ENCODE measurements at places on chromosomes 7 and 10. TPM values are rescaled to one million over a fixed set of nuclear protein-coding genes. Genes with fewer than 3 reads are reported as not detected.

CALCR gene
- total RNA-seq, result 1.2 TPM

NEUROG3 gene
- 2.0 TPM for total RNA-seq

CPXM2 gene
- 4.7 TPM for total RNA-seq

HPS1 gene
- 49.3 TPM for total RNA-seq

DNA sequence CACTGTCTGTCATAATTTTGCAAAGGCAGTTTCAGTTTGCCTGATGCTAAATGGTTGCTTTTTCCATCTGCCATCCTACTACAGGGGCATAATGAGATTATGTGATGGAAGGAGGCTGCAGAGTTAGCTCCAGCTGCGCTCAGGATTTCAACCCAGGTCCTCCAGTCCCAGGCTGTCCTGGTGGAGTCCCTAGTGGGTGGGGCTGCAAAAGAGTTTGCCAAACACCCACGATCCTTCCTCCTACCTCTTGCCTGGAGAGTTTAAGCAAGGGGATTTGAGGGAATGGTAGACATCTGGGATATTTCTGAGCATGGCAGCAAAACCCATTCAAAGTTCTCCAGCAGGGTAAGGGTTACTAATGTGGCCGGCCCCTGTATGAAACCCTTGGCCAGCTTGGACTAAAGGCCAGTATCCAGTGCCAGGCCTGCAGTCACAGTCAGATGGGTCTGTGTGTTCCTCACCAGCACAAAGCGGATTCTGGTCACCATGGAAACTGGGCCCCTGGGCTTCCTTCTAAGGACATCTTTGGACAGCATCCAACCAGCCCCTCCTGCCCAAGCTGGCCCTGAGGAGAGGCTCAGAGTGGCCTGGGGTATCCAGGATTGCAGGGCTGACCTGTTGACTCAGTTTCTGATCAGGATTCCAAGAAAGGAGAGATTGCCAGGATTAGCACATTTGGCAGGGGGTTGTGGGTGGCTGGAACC lies 42.7 kb upstream of the CHST3 start:
- H3K27me3 ChIP-seq, result no peaks in the 10 kb centered on the region
- peaks cover 4% of the 10 kb centered on the region for H3K4me1 ChIP-seq
- no peak overlapping the region for H3K4me3 ChIP-seq
- H3K36me3 ChIP-seq, result peaks cover 10% of the 10 kb centered on the region
- no peak for DNase-seq
- H3K27ac ChIP-seq, result no peak overlapping the region

- H3K27ac ChIP-seq, result no peak overlapping the region
- H3K27me3 ChIP-seq, result no peaks in the 10 kb centered on the region
- H3K36me3 ChIP-seq, result no peaks in the 10 kb centered on the region
- DNase-seq, result no peak
- no peaks in the 10 kb centered on the region for H3K4me1 ChIP-seq
- no peak overlapping the region for H3K4me3 ChIP-seq
Measured at GRCh38 chr10:59273445-59273844, 88.9 kb downstream of the FAM13C start.

GRCh38 chr10:3064423-3064822 lies 2.9 kb upstream of the PFKP start:
- H3K4me1 ChIP-seq, result peaks cover 10% of the 10 kb centered on the region
- H3K27me3 ChIP-seq, result peaks cover 29% of the 10 kb centered on the region

DNA sequence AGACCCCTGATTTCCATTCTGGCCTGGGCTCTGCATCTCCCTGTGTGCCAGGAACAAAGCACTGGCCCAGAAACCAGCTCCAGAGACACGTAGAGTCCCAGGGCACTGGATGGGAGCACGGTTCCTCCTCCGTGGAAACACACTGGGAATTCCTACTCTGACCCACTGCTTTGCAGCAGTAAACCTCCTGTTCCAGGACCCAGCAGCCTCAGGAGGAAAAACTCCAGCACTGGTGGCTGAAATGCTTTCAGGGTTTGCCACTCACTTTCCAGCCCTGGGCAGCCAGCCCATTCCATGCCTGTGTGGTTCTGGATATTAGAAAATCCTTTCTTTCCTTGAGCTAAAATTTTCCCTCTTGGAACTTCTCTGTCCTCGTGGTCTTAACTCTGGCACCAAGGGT lies 58.0 kb downstream of the FAM171A1 start:
- no peak overlapping the region for H3K4me3 ChIP-seq
- H3K36me3 ChIP-seq, result no peaks in the 10 kb centered on the region

- H3K4me3 ChIP-seq, result no peak overlapping the region
- H3K27ac ChIP-seq, result no peak overlapping the region
- DNase-seq, result no peak
- no peaks in the 10 kb centered on the region for H3K36me3 ChIP-seq
- no peaks in the 10 kb centered on the region for H3K4me1 ChIP-seq
- H3K27me3 ChIP-seq, result no peaks in the 10 kb centered on the region
Measured at GRCh38 chr10:127578259-127578960, 29.3 kb downstream of the NPS start.

DNA sequence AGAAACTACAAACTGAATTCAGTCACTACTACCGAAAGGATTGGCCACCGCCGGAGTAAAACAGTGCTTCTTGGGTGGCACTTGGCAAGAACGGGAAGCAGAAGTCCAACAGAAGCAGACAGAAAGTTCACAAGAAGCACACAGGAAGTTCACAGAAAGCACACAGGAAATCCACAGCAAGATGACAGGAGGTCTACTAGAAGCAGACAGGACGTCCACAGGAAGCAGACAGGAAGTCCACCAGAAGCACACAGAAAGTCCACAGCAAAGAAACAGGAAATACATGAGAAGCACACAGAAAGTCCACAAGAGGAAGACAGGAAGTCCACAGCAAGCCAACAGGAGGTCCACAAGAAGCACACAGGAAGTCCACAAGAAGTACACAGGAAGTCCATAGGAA lies 399.2 kb upstream of the AUTS2 start:
- peaks cover 3% of the 10 kb centered on the region for H3K27me3 ChIP-seq
- H3K27ac ChIP-seq, result no peak overlapping the region
- no peak for DNase-seq
- no peak overlapping the region for H3K4me3 ChIP-seq
- H3K36me3 ChIP-seq, result 0 out of 2 replicates have a peak, but pooled peaks cover 2% of the 10 kb centered on the region

- H3K27ac ChIP-seq, result no peak overlapping the region
- DNase-seq, result no peak
- no peak overlapping the region for H3K4me3 ChIP-seq
- H3K4me1 ChIP-seq, result peaks cover 46% of the 10 kb centered on the region
- no peaks in the 10 kb centered on the region for H3K27me3 ChIP-seq
Measured at GRCh38 chr10:99393683-99394082, 36.7 kb downstream of the GOT1 start.

- H3K4me1 ChIP-seq, result peaks cover 5% of the 10 kb centered on the region
- H3K36me3 ChIP-seq, result peaks cover 3% of the 10 kb centered on the region
- no peaks in the 10 kb centered on the region for H3K27me3 ChIP-seq
- peak overlapping the region; percentile 60 for H3K27ac ChIP-seq
- DNase-seq, result no peak
Measured at GRCh38 chr7:156840134-156840533, 52.8 kb downstream of the LMBR1 start.

- H3K36me3 ChIP-seq, result no peaks in the 10 kb centered on the region
- H3K4me3 ChIP-seq, result no peak overlapping the region
- H3K27ac ChIP-seq, result no peak overlapping the region
- peaks cover 20% of the 10 kb centered on the region for H3K4me1 ChIP-seq
- no peaks in the 10 kb centered on the region for H3K27me3 ChIP-seq
Measured at GRCh38 chr10:29316308-29317026, 27.6 kb downstream of the LYZL1 start.

DNA sequence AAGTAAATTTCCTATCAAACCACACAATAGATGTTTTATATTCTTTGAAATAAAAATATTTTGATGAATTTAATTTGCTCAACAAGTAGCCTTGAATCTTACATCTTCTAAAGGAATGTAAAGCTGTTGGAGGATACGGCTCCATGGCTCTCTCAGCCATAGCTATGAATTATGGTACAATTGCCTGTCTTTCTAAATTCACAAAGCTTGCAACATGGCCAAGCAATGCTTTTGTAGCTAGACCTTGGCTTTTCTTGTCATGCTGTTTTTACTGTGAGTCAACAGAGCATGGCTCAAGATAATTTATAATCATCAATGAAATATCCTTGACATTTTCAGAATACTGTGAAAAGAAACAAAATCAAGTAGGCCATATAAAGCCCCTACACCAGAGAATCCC lies 286.7 kb downstream of the CACNA2D1 start:
- H3K4me1 ChIP-seq, result peaks cover 13% of the 10 kb centered on the region
- no peak overlapping the region for H3K27ac ChIP-seq
- no peak for DNase-seq
- no peak overlapping the region for H3K4me3 ChIP-seq
- H3K27me3 ChIP-seq, result peaks cover 26% of the 10 kb centered on the region

- no peaks in the 10 kb centered on the region for H3K27me3 ChIP-seq
- H3K4me1 ChIP-seq, result peaks cover 27% of the 10 kb centered on the region
- peak overlapping the region; percentile 94 for H3K4me3 ChIP-seq
- peak overlapping the region; percentile 98 for H3K27ac ChIP-seq
Measured at GRCh38 chr7:108570146-108570755, 577 bp downstream of the DNAJB9 start.

- no peaks in the 10 kb centered on the region for H3K36me3 ChIP-seq
- no peak overlapping the region for H3K4me3 ChIP-seq
- H3K27me3 ChIP-seq, result no peaks in the 10 kb centered on the region
- DNase-seq, result no peak
- no peaks in the 10 kb centered on the region for H3K4me1 ChIP-seq
Measured at GRCh38 chr10:74282848-74283210, 131.8 kb downstream of the ADK start.

GRCh38 chr10:26566525-26567350 lies 128.6 kb downstream of the APBB1IP start:
- peak; percentile 72 for DNase-seq
- peak overlapping the region; percentile 70 for H3K4me3 ChIP-seq
- no peaks in the 10 kb centered on the region for H3K27me3 ChIP-seq
- H3K36me3 ChIP-seq, result no peaks in the 10 kb centered on the region
- no peak overlapping the region for H3K27ac ChIP-seq

GRCh38 chr7:50663396-50664102 lies 98.3 kb upstream of the DDC start:
- no peaks in the 10 kb centered on the region for H3K27me3 ChIP-seq
- peak overlapping the region; percentile 49 for H3K27ac ChIP-seq
- DNase-seq, result no peak

GRCh38 chr10:96377816-96378294 lies 19.1 kb upstream of the OPALIN start:
- H3K27me3 ChIP-seq, result peaks cover 7% of the 10 kb centered on the region
- no peaks in the 10 kb centered on the region for H3K36me3 ChIP-seq
- no peak for DNase-seq
- no peak overlapping the region for H3K4me3 ChIP-seq

DNA sequence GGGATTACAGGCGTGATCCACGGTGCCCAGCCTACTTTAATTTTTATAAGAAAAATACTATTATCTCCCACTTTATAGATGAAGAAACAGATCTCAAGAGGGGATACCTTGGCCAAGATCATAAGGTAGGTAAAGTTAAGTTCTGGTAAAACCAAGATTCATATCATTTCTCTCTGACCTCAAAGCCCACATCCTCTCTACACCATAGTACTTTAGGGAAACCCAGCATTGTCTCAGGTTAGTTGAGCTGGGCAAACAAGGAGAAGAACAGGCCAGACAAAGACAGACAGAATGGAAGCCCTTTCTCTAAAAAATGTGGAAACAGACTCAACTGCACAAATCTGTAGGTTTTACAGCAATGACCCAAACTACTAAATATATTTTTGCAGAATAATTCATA lies 197.7 kb upstream of the FRMD4A start:
- H3K4me3 ChIP-seq, result no peak overlapping the region
- peaks cover 3% of the 10 kb centered on the region for H3K4me1 ChIP-seq
- H3K27me3 ChIP-seq, result no peaks in the 10 kb centered on the region
- no peak overlapping the region for H3K27ac ChIP-seq
- H3K36me3 ChIP-seq, result no peaks in the 10 kb centered on the region

GRCh38 chr10:45380903-45381620 lies 7.0 kb downstream of the ALOX5 start:
- H3K27me3 ChIP-seq, result peaks cover 5% of the 10 kb centered on the region
- peaks cover 14% of the 10 kb centered on the region for H3K4me1 ChIP-seq
- DNase-seq, result no peak
- H3K27ac ChIP-seq, result no peak overlapping the region
- H3K36me3 ChIP-seq, result no peaks in the 10 kb centered on the region

GRCh38 chr7:16801111-16801542 lies 3.7 kb downstream of the AGR2 start:
- H3K36me3 ChIP-seq, result no peaks in the 10 kb centered on the region
- no peak for DNase-seq
- no peak overlapping the region for H3K4me3 ChIP-seq
- H3K4me1 ChIP-seq, result peaks cover 18% of the 10 kb centered on the region
- no peak overlapping the region for H3K27ac ChIP-seq
- H3K27me3 ChIP-seq, result no peaks in the 10 kb centered on the region

DNA sequence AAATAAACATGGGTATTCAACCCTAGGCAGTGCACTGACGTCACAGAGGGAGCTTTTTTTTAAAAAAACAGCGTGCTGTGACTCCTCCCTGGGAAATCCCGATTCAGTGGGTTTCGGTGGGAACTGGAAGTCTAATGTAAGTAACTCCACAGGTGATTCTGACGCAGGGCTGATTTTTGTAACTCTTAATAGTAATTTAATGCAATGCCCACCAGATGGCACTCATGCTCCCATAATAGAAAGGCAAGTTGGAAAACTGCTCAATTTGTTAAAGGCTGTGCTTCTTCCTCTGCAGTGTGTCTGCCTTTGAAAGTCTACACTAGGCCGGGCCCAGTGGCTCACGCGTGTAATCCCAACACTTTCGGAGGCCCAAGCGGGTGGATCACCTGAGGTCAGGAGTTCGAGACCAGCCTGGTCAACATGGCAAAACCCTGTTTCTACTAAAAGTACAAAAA lies 10.9 kb upstream of the RSU1 start:
- peaks cover 9% of the 10 kb centered on the region for H3K4me1 ChIP-seq
- DNase-seq, result peak; percentile 54
- H3K36me3 ChIP-seq, result peaks cover 6% of the 10 kb centered on the region
- no peak overlapping the region for H3K27ac ChIP-seq

DNA sequence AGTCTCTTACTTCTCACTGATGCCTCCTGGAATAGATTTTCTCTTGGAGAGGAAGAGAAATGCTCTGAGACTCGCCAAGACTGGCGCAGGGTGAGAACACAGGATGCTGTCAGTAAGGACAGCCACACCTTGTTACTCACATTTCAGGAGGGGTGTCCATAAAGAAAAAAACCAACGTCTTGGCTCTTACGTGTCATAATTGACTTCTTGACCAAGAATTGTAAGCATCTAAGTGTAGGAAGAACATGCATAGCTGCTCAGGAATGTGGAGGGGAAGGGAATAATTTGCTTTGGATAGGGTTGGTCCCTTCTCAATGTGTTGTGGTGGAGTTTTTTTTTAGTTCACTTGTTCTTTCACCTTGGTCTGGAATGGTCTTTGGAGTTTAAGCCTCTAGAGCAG lies 43.8 kb upstream of the ZNF438 start:
- peaks cover 36% of the 10 kb centered on the region for H3K4me1 ChIP-seq
- peaks cover 5% of the 10 kb centered on the region for H3K27me3 ChIP-seq
- H3K27ac ChIP-seq, result no peak overlapping the region
- no peak overlapping the region for H3K4me3 ChIP-seq

Measured in WTC11 (cell line).